ENCODE measurements at places on chromosomes 2 and 18. TPM values are rescaled to one million over a fixed set of nuclear protein-coding genes. Genes with fewer than 3 reads are reported as not detected.
A peak's percentile ranks its signal among the peaks of the same experiment; 100 is the strongest.

GRCh38 chr18:3245853-3246634, 1.6 kb upstream of the MYL12A start:
- DNase-seq: peak; percentile 89
- H3K4me1 ChIP-seq: peaks cover 30% of the 10 kb centered on the region
- H3K27me3 ChIP-seq: no peaks in the 10 kb centered on the region
- H3K36me3 ChIP-seq: peaks cover 53% of the 10 kb centered on the region

DNA sequence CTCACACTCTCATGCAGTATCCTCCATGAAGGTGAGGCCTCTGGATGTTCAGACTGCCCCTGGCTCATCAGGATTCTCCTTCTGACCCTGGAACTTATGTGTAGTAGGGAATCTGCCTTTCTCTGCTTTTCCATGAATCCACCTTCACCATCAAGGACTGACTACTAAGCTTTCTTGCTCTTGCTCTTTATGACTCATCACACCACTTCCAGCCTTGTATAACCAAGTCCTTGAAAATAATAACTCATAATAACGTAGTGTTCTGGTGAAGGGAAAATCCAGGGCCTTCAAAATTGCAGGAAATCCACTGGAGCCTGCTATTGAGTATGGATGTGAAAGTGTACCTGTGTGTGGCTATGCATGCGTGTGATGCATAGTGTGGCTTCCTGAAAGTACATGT, 11.3 kb upstream of the KCNS3 start:
- peaks cover 36% of the 10 kb centered on the region for H3K27me3 ChIP-seq
- H3K4me3 ChIP-seq: no peak overlapping the region
- DNase-seq: no peak
- no peaks in the 10 kb centered on the region for H3K4me1 ChIP-seq
- no peak overlapping the region for H3K27ac ChIP-seq

DNA sequence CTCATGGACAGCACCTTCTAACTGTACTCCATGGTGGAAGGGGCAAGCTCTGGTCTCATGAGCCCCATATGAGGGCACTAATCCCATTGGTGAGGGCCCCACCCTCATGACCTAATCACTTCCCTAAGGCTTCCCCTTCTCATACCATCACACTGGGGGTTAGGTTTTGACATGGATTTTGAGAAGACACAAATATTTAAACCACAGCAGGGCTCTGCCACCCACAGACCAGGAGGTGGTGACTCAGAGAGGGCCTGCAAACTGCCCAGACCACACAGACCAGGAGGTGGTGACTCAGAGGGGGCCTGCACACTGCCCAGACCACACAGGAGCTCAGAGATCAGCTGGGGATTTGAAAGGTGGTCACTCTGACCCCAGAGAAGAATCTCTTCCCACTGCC, 222.0 kb downstream of the KLHL29 start:
- H3K4me1 ChIP-seq: no peaks in the 10 kb centered on the region
- no peaks in the 10 kb centered on the region for H3K27me3 ChIP-seq
- no peak overlapping the region for H3K27ac ChIP-seq
- H3K36me3 ChIP-seq: peaks cover 5% of the 10 kb centered on the region
- DNase-seq: peak; percentile 17

DNA sequence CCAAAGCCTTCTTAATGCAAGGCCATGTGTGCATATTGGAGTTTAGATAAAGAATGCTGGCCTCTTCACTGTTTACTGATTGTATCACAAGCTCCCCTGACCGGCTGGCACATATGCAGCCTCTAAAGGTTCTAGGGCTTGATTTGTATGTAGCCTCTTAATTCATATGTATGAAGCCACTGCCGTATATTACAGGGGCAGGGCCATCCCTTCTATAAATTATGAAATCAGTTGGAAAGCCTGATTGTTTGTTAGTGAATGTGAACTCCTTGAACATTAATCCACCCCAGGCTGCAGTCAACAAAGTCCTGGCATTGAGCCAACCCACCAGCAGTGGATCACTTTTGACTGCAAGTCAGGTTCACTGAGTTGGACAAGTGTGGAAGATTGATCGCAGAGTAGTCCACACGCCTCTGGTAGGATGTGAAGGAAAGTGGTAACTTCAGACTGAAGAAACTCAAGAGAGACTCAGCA, 61.6 kb upstream of the PARD3B start:
- H3K36me3 ChIP-seq: no peaks in the 10 kb centered on the region
- no peak overlapping the region for H3K27ac ChIP-seq
- no peak overlapping the region for H3K4me3 ChIP-seq
- peak; percentile 17 for DNase-seq

DNA sequence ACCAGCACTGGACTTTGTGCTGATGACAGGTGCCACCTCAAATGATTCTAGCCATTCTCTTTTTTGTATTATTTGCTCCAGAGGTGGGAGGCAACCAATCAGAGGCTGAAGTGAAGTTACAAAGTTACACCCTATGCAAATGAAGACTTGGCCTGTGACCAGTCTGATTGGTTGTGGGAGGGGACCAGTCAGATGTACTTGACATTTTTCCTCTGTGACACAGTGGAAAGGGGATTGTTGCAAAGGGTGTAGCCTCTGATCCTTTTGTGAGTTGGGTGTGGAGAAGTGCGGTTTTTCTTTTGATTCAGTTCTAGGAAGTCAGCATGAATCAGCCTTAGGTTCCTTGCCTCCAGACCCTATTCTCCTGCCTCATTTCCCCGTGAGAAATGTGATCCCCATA, 244.0 kb downstream of the ARL6IP6 start:
- DNase-seq: no peak
- H3K36me3 ChIP-seq: no peaks in the 10 kb centered on the region
- H3K4me3 ChIP-seq: no peak overlapping the region

EVX2 gene
- not detected for total RNA-seq

- H3K4me3 ChIP-seq: no peak overlapping the region
- no peak for DNase-seq
- H3K27ac ChIP-seq: no peak overlapping the region
- peaks cover 67% of the 10 kb centered on the region for H3K36me3 ChIP-seq
- H3K27me3 ChIP-seq: no peaks in the 10 kb centered on the region
Measured at GRCh38 chr18:57659460-57660102, 37.9 kb upstream of the NARS1 start.

DNA sequence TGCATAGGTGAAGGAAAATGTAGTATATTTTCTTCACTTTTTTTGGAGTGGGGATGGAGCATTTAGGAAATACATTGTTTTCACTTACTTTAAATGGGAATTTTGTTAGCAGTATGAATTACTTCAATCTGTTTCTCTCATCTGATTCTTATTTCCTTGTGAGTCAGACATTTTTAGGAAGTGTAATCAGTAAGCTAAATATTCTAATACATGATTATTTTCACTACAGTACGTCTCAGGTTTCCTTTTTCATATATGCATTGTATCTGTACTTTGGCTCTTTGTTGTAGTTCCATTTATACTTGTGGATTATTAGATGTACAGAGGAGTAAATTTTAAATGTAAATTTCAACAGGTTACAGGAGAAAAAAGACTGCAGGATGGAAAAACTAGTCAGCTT, 27.9 kb downstream of the GPD2 start:
- H3K27me3 ChIP-seq: no peaks in the 10 kb centered on the region
- peaks cover 45% of the 10 kb centered on the region for H3K4me1 ChIP-seq
- no peak overlapping the region for H3K4me3 ChIP-seq
- DNase-seq: no peak

PPP1R1C gene
- 2.7 TPM for total RNA-seq

- H3K27ac ChIP-seq: peak overlapping the region; percentile 12
- no peak for DNase-seq
- no peak overlapping the region for H3K4me3 ChIP-seq
- no peaks in the 10 kb centered on the region for H3K4me1 ChIP-seq
Measured at GRCh38 chr2:19890104-19890503, 11.7 kb downstream of the TTC32 start.

- H3K4me1 ChIP-seq: peaks cover 36% of the 10 kb centered on the region
- peak; percentile 39 for DNase-seq
- no peaks in the 10 kb centered on the region for H3K36me3 ChIP-seq
- no peak overlapping the region for H3K4me3 ChIP-seq
- H3K27me3 ChIP-seq: no peaks in the 10 kb centered on the region
Measured at GRCh38 chr2:231348173-231348572, 47.3 kb upstream of the B3GNT7 start.

MTIF2 gene
- 34.3 TPM for total RNA-seq

SKOR2 gene
- total RNA-seq: not detected

DNA sequence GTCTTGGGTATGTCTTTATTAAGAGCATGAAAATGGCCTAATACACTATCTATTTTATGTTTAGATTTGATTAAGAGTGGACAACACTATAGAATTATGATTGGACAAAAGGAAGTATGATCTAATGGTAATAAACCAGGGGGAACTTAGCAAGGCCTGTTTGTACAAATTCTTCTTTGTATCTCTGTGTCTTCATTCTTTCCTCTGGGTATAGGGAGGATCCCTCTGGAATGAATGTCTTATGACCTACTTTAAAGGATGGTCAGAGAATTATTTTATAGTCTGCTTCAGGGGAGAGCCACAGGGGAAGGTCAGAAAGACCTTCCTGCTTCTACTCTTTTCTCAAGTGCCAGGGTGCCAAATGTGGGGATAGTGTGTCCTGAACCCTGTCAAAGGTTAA, 42.8 kb upstream of the FANCL start:
- H3K4me1 ChIP-seq: peaks cover 1% of the 10 kb centered on the region
- no peaks in the 10 kb centered on the region for H3K27me3 ChIP-seq
- DNase-seq: no peak
- H3K4me3 ChIP-seq: no peak overlapping the region

GRCh38 chr2:30204281-30204680, 27.1 kb upstream of the LBH start:
- H3K4me3 ChIP-seq: no peak overlapping the region
- H3K27ac ChIP-seq: no peak overlapping the region
- DNase-seq: no peak
- H3K36me3 ChIP-seq: no peaks in the 10 kb centered on the region
- H3K4me1 ChIP-seq: no peaks in the 10 kb centered on the region
- H3K27me3 ChIP-seq: peaks cover 53% of the 10 kb centered on the region

- no peaks in the 10 kb centered on the region for H3K27me3 ChIP-seq
- H3K36me3 ChIP-seq: no peaks in the 10 kb centered on the region
- DNase-seq: no peak
Measured at GRCh38 chr2:41936771-41937463, 110.9 kb upstream of the PKDCC start.

DNA sequence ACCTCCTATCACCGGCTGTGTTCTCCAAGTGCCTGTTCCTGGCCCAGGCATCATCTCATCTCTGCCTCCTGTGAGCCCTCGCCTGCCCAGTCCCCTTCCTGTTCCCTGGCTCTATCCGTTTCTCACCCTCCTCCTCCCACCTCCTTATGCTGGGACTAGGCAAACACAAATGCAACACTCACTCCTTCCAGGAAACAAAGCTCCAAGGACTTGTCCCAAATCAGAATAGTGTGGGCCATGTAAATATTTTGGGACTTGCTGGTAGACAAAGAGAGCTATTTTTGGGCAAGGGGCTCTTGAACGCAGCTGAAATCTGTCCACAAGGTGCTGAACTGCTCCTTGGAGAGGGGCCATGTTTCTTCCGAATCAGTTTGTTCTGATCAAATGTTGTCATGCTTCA, 25.3 kb downstream of the MBP start:
- peak overlapping the region; percentile 33 for H3K27ac ChIP-seq
- no peaks in the 10 kb centered on the region for H3K27me3 ChIP-seq
- H3K36me3 ChIP-seq: peaks cover 82% of the 10 kb centered on the region

DNA sequence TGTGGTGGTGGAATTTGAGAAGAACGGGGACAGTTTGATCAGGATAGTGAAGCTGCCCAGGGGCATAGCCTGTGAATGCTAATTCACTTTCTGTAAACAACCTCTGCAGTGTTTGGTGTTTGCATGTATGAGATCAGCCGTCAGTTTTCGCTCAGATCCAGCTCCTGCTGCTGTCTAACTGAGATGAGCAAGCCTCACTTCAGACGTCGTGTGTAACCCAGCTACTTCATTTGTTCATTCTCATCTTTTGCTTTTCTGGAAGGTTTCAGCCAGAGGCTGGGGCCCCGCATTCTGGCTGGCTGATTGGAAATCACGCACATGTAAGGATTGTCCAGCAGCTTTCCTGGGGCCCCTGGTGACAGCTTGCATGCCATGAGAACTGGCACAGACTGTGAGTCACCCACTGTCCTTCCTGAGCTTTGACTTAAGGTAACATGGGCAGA, 48.9 kb downstream of the LDLRAD4 start:
- H3K27ac ChIP-seq: no peak overlapping the region
- no peak overlapping the region for H3K4me3 ChIP-seq
- no peak for DNase-seq
- H3K36me3 ChIP-seq: no peaks in the 10 kb centered on the region

- H3K27ac ChIP-seq: no peak overlapping the region
- DNase-seq: no peak
- H3K4me3 ChIP-seq: no peak overlapping the region
- no peaks in the 10 kb centered on the region for H3K36me3 ChIP-seq
- no peaks in the 10 kb centered on the region for H3K27me3 ChIP-seq
Measured at GRCh38 chr2:20549691-20550348, 101.1 kb downstream of the HS1BP3 start.

MOGAT1 gene
- 35.9 TPM for total RNA-seq

LAMA1 gene
- not detected for total RNA-seq

CCDC88A gene
- 45.5 TPM for total RNA-seq

DNA sequence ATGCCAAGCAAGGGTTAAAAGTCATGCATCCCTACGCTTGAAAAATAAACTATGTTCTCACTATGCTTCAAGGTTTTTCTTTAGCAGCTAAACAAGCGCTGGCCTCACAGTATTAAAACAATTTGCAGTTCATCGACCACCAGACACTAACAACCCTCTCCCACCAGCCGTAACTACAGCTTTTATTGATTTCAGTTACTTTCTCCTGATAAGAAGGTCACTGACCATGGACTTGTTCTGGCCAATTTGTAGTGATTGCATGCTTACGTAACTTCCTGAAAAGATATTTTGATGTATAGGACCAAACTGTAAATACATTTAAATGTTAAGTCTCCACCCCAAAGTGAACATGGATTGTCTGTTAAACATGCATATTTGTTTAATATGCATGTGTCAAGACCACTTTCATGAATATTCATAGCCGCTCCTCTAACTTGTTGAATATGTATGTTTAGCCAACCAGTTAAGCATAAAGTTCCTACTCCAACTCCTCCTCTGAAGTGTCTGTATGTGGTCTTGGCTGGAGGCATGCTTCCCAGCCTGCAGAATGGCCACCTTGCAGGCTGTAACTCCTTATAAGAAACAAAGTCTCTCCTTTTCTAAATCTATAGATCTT, 1.7 kb upstream of the THOC1 start:
- peaks cover 25% of the 10 kb centered on the region for H3K36me3 ChIP-seq
- no peak overlapping the region for H3K4me3 ChIP-seq
- DNase-seq: no peak
- peak overlapping the region; percentile 12 for H3K27ac ChIP-seq

HOXD11 gene
- total RNA-seq: not detected

DNA sequence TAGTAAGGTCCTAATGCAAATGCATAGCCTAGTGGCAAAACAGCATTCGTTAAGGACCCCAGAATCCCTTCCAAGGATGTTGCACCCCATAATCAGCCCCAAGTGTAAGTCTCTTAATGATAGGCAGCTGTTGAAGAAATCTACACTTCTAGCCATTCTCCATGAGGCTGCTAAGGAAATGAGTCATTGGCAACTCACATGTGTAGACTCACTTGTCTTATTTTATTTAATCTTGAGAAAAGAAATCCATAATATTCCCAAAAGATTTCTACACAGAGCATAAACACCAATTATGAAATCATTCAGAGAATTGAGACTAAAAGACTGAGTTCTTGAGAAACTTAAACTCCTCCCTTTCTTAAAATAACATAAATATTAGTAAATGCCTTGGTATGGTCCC, 52.4 kb downstream of the AKAIN1 start:
- H3K4me1 ChIP-seq: no peaks in the 10 kb centered on the region
- H3K27me3 ChIP-seq: no peaks in the 10 kb centered on the region
- no peak overlapping the region for H3K27ac ChIP-seq

- H3K36me3 ChIP-seq: peaks cover 10% of the 10 kb centered on the region
- H3K27me3 ChIP-seq: no peaks in the 10 kb centered on the region
- peaks cover 54% of the 10 kb centered on the region for H3K4me1 ChIP-seq
- no peak for DNase-seq
- H3K4me3 ChIP-seq: peak overlapping the region; percentile 48
- H3K27ac ChIP-seq: peak overlapping the region; percentile 79
Measured at GRCh38 chr2:47309472-47309951, 93.4 kb upstream of the MSH2 start.

Measured in Calu3 (cell line).